ENCODE measurements at places on chromosomes 2 and 18. TPM values are rescaled to one million over a fixed set of nuclear protein-coding genes. Genes with fewer than 3 reads are reported as not detected.

Gene PRSS56
- total RNA-seq: not detected

Gene GGCX
- total RNA-seq: 91.3 TPM

Gene IL1R2
- total RNA-seq: 0.53 TPM

Gene NDC80
- 16.4 TPM for total RNA-seq

Gene SETBP1
- 0.89 TPM for total RNA-seq

Gene MTHFD2
- total RNA-seq: 158 TPM

Gene AKAIN1
- not detected for total RNA-seq

Gene MAP3K19
- total RNA-seq: not detected

Gene CFAP65
- not detected for total RNA-seq

Gene GKN2
- total RNA-seq: not detected

Gene GATA6
- total RNA-seq: 14.9 TPM

Gene FBXO41
- 0.29 TPM for total RNA-seq

Gene STAT4
- 0.53 TPM for total RNA-seq

Gene CHST9
- not detected for total RNA-seq

Gene B4GALT6
- 3.9 TPM for total RNA-seq

Gene SIX3
- not detected for total RNA-seq

Gene DPY30
- 129 TPM for total RNA-seq

Gene CDH2
- 22.5 TPM for total RNA-seq

Gene PLEKHB2
- total RNA-seq: 78.7 TPM

Gene SATB2
- 1.2 TPM for total RNA-seq

Gene ANKRD36B
- total RNA-seq: 3.5 TPM

Gene IL36B
- not detected for total RNA-seq

Gene ERMN
- total RNA-seq: not detected

Gene DYTN
- total RNA-seq: not detected

Gene CTNNA2
- not detected for total RNA-seq

Gene MAPK4
- not detected for total RNA-seq

Gene DNAJB2
- total RNA-seq: 30.0 TPM

Gene C2orf66
- not detected for total RNA-seq

Gene EDAR
- not detected for total RNA-seq

Gene LRRC30
- not detected for total RNA-seq

Gene CDH7
- total RNA-seq: not detected
